Stimulated activated CD4-positive, alpha-beta T cell treated with anti-CD3 and anti-CD28 coated beads, Interleukin-4, amount 100 ng/mL, for 4 hours (primary cell): ENCODE measurements at places on chromosomes 13 and 19.

GRCh38 chr19:966485-967088, 17.6 kb upstream of the WDR18 start:
- DNase-seq = no peak

- DNase-seq = no peak
These were observed 5.9 kb downstream of the NANOS3 start for GRCh38 chr19:13882836-13883235.

- DNase-seq = no peak
These were observed 34.3 kb upstream of the TNFSF11 start for GRCh38 chr13:42539670-42540069.

DNA sequence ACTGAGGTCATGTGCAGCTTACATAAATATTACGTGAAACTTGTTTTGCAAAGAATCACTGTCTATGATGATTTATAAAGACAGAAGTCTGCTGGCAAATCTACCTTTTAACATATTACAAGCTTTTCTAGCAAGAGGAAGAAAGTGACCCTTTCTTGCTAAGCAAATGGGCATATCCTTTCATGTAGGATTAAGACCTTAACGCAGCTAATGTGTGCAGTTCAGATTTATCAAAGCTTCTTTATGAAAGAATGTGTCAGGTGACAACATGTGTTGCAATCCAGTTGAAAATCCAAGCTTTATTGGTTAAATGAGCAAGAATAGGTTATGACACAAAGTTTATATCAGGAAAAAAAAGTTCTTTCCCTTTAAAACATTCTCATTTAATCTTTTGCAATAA, 115.6 kb upstream of the NBEA start:
- DNase-seq = no peak

- DNase-seq = no peak
These were observed 16.9 kb downstream of the ZC3H4 start for GRCh38 chr19:47096721-47097120.

GRCh38 chr13:71906448-71906847, 39.4 kb upstream of the DACH1 start:
- DNase-seq = no peak

DNA sequence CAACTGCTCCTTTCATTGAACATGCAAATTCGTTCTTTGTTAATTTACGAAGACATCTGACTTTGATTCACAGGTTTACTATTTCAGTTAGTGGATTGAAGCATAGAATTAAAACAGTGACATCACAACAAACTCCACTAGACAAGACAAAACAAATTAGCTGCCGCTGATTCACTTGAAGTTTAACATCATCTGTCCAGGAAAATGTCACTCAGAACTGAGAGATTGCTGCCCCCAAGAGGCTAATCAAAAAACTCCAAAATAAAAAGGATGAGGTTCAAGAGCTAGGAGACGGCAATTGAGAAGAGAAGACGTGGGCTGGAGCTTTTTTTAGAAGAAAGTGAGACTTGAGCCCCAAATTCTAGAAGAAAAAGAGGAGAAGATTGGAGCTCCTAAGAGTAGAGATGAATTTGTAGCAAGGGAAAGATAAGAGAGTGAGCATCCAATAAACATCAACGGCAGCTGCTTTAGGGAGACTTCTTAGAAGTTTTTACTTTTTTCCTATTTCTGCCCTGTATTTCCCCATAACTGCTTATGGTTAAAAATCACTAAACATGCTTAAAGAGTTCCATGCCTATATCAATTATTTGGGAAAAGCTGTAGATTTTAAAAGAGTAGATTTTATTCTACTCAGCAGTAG, 40.8 kb upstream of the TPP2 start:
- no peak for DNase-seq
